ENCODE measurements at places on chromosomes 7 and 10.

- DNase-seq = no peak
Observed at GRCh38 chr10:110303681-110304080, 1.0 kb downstream of the SMNDC1 start.

DNA sequence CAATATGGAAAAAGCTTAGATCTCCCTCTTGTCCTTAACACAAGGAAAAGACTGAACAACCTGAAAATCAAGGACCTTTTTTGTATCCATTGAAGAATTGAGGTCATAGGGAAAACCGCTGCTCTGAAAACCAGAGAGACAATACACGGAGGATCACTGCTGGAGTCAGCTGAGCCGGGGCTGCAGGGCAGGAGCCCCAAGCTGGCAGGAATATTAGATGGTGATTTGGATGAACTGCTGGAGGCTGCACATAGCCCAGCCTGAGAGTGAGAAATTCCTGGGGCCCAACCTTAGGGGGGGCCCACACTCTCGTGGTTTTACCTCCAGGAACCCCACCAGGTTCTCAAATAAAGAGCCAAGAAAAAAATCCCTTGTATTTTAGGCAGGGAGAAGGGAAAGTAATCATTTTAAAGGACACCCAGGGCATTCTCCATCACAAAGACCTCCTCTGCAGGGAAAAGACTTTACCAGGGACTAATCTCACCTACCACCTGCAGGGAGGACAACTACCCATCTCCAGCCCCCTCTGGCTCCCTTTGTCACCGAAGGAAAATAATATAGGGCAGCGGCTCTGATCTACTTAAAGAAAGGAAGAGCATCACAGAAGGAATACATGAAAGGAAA, 55.4 kb upstream of the RNF32 start:
- DNase-seq = no peak

- no peak for DNase-seq
Observed at GRCh38 chr10:128416231-128416630, 290.0 kb upstream of the MKI67 start.

- no peak for DNase-seq
Observed at GRCh38 chr7:24755541-24756407, 1.5 kb downstream of the GSDME start.

DNA sequence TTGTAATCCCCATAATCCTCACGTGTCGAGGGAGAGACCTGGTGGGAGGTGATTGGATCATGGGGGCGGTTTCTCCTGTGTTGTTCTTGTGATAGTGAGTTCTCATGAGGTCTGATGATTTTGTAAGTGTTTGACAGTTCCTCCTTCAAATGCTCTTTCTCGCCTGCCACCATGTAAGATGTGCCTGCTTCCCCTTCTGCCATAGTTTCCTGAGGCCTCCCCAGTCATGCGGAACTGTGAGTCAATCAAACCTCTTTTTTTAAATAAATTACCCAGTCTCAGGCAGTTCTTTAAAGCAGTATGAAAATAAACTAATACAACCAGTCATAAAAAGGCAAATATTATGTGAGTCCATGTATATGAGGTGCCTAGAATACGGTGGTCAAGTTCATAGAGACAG, 87.5 kb downstream of the FRMD4A start:
- no peak for DNase-seq

GRCh38 chr10:124058346-124059003, 34.9 kb downstream of the CHST15 start:
- no peak for DNase-seq

- no peak for DNase-seq
Observed at GRCh38 chr7:132499487-132499886, 76.8 kb downstream of the PLXNA4 start.

GRCh38 chr10:4459531-4459930, 366.5 kb upstream of the AKR1E2 start:
- no peak for DNase-seq

Measured in DND-41 (cell line).